Stimulated activated CD8-positive, alpha-beta memory T cell treated with anti-CD3 and anti-CD28 coated beads, Interleukin-7, amount 100 ng/mL, for 4 hours (primary cell): ENCODE measurements at places on chromosomes 13 and 19.

DNA sequence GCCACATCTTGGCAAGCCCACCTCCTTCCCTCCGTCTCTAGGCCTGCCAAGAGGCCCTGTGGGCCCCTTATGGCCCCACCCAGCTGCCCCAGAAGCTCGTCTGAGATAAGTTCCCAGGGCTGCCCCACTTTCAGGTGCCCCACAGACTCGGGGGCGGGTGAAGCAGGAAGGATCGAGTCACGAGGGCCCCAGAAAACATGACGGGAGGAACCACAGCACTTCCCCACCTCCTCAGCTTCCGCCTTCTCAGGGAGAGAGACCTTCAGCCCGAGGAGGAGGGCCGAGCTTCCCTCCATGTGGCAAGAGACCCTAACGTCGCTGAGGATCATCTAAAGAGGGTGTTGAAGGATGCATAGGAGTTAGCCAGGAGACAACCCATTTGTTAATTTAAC is 4.5 kb upstream of the IL12RB1 start:
- peak; percentile 84 for DNase-seq

- no peak for DNase-seq
Observed at GRCh38 chr13:40334616-40335015, 331.8 kb downstream of the FOXO1 start.

DNA sequence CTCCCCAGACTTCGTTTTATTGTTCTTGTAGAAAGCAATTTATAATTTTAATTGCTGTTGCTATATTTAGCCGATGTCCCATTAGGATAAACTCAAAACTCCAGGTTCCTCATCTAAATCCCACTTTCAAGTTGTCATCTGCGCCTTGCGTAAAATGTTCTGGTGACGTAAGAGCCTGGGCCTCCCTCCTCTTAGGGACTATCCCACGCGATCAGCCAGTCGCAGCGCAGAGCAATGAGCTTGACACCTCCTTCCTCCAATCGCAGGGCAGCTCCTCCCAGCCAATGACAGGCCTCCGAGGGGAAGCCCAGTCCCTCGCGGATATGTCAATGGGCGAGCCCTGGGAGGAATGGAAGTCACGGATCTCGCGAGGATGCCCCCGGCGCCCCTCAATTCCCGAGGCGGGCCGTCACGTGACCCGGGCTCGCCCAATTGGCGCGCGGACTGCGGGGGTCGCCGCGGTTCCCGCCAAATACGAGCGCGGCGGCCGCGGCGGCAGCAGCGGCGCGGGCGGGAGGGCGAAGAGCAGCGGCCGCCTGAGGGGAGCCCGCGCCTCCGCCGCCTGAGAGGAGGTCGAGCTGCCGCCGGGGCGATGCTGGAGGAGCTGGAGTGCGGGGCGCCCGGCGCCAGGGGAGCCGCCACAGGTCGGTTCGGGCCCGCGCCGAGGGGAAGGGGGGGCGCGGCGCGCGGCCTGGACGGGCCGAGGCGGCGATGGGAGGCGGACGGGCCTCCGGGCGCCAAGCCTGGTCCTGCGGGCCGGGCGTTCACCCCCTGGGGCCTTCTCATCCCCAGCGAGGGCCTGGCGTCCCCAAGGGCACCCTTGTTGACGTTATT is at the start of gene CHAF1A:
Gene CHAF1A, plus strand, starts transcription at position 470 of the 834 bp plus-strand sequence. Its CDS starts 123 bp downstream, at position 593.
- DNase-seq = peak; percentile 99

DNA sequence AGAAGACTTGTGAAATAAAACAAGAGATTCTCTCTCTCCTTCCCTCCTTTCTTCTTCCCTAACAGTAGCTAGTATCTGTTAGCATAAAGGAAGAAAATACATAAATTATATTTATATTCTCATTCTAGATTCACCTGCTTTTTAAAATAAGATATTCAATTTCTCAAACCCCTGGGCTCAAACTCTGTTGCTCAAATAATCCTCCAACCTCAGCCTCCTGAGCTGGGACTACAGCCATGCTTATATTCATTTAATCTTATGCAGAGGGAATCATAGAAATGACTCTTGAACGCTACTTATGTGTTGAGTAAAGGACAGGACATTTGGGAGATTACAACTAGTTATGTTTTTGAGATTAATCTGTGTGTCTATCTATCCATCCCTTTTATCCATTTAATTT is 56.2 kb downstream of the GPC5 start:
- no peak for DNase-seq

- no peak for DNase-seq
Observed at GRCh38 chr13:30915691-30916541, 9.8 kb downstream of the MEDAG start.

- no peak for DNase-seq
Observed at GRCh38 chr13:90545070-90545840, 802.2 kb upstream of the MIR17HG start.

DNA sequence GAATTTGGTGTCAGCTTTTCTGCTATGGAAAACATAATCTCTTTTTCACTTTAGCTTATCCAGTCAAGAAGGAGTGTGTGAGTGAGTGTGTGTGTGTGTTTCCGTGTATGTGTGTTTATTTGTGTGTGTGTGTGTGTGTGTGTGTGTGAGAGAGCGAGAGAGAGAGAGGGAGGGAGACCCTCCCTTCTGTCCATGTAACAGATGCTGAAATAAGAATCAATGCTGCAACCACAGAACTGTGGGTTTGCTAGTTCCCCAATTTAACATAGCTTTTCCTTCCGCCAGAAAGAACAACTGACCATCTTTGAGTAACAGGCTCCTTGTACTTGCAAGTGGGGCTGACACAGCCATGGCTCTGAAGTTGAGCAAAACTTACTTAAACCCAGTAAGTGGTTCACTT is 5.2 kb downstream of the LCP1 start:
- DNase-seq = no peak

GRCh38 chr13:101398191-101398590 is 18.1 kb downstream of the NALCN start:
- no peak for DNase-seq

GRCh38 chr13:113839536-113840204 is 24.2 kb downstream of the GAS6 start:
- DNase-seq = no peak

GRCh38 chr13:93344048-93344705 is 117.6 kb downstream of the GPC6 start:
- no peak for DNase-seq

- no peak for DNase-seq
Observed at GRCh38 chr13:92966341-92966740, 260.3 kb upstream of the GPC6 start.

DNA sequence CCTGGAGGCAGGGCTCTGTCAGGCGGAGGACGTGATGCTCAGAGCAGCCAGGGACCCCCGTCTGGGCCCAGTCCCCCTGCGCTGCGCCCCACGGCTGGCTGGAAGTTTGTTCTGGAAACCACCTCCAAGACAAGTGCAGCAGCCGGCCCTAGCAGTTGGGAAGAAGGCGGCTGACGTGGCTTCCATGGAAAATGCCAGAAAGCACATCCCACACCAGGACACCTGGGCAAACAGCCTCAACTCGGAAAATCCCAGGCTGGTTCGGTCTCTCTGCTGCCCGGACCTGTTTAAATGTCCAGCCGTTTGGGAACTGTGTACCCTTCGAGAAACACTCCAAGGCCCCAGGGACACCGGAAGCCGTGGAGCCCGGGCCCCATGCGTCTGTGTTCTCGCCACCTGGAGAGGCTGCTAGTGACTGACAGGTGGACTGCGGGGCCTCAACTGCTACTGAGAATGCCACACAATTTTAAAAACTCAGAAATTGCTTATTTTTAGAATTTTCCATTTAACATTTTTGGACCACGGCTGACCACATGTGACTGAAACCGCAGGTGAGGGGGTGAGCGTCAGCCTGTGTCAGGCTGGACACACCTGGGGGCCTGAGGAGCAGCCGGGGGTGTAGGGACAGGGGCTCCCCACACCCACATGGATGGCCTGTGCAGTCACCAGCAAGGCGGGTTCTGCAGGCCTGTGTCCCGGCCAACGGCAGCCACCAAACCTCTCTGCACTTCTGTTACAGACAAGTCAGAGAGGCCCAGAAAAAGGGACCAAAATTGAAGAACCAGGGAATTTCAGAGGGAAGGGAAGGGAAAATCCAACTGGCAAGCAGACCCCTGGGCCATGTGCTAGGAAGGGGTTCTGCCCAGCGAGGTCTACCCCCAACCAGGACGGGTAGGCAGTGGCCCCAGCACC is 31.7 kb downstream of the RASA3 start:
- DNase-seq = no peak

DNA sequence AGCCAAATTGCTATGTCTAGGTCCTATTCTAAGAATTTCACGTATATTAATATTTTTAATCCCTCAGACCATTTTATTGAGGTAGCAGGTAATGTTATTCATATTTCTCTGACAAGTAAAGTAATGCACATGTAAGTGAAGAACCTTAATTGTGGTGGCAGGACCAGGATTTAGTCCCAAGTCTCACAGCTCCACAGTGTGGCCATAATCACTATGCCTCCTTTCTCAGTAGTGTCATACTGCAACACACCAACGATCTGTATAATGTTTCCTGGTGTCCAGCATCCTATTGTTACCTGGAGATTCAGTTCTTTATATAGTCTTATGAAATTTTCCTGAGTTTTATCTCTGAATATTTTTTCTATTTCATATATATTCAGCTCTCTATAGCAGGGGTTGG is 340.3 kb downstream of the OLFM4 start:
- no peak for DNase-seq

GRCh38 chr19:45047188-45047797 is 8.4 kb downstream of the CLASRP start:
- no peak for DNase-seq

DNA sequence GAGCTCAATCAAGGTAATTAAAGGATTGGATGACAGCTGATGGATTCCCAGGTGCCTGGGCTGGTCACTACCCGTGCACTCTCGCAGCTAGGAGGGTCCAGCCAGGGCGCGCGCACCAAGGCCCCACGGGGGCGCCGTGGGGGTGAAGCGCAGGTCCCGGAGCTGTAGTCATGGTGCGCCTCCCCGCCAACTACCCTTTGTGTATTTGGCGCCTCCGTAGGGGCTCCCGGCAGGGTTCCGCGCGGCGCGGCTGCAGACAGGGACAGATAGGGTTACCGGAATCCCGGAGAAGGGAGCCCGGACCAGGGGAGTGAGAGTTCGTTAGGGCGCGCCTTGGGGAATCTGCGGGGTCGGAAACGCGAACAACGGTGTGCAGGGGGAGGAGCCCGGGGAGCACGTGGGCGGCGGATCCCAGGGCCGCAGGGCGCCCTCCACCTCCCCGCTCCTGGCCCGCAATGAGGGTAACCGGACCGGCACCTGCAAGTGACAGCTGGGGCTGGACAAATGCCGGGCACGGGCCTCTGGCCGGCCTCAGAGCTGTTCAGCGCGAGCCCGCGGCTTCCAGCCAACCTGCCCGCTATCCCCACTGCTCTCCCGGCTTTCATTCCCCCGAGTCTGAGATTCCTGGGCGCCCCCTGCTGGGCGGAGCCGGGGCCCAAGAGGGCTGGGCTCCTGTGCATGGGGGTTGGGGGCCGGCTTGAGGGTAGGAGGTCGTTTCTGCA is 3.4 kb upstream of the PRAM1 start:
- DNase-seq = peak; percentile 53

- DNase-seq = no peak
Observed at GRCh38 chr13:42225051-42225450, 46.9 kb upstream of the AKAP11 start.

GRCh38 chr19:14519860-14520407 is 1.7 kb upstream of the DNAJB1 start:
- DNase-seq = no peak

DNA sequence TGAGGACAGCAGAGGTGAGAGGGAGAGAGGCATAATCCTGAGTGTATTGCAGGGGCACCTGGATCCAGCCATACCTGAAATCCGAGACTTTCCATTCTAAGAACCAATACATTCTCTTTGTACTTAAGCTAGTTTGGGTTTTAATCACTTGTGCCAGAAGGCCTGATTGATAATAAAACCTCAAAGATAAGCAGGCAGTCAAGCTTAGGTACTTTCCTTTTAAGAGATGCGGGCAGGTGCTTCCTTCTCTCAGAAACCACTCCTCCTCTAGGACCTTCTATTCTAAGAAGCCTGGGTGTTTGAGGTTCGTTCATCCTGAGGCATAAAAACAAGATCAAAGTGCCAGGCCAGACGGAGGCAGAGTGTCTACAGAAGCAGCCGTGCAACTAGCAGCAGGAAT is 22.2 kb downstream of the FAM187B start:
- DNase-seq = peak; percentile 45

GRCh38 chr19:55384131-55384919 is at the start of gene TMEM238:
TMEM238 (minus strand) TSS chr19:55384292; CDS start chr19:55384259, 33 bp downstream.
- DNase-seq = peak; percentile 26

- DNase-seq = no peak
Observed at GRCh38 chr13:103153466-103153865, 87.2 kb upstream of the SLC10A2 start.

GRCh38 chr19:37893845-37894575 is 12.4 kb downstream of the WDR87 start:
- no peak for DNase-seq

- DNase-seq = no peak
Observed at GRCh38 chr19:3481241-3482090, 1.1 kb upstream of the SMIM24 start.

DNA sequence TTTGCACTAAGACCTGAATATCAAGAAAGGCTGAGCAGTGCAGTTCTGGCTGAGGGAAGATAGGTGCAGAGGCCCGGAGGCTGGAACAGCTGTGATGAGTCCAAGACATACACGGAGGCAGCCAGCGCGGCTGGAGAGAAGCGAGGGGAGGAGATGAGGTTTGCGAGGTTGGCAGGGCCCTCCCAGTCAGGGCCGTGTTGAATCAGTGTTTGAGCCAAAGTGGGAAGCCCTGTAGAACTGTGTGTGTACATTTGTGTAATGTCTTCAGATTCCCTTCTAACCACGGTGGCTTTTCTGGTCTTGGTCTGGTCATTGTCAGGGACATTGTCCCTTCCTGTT is 34.9 kb downstream of the PAK4 start:
- DNase-seq = no peak

GRCh38 chr19:48629297-48629598 is 7.9 kb downstream of the DBP start:
- DNase-seq = no peak

DNA sequence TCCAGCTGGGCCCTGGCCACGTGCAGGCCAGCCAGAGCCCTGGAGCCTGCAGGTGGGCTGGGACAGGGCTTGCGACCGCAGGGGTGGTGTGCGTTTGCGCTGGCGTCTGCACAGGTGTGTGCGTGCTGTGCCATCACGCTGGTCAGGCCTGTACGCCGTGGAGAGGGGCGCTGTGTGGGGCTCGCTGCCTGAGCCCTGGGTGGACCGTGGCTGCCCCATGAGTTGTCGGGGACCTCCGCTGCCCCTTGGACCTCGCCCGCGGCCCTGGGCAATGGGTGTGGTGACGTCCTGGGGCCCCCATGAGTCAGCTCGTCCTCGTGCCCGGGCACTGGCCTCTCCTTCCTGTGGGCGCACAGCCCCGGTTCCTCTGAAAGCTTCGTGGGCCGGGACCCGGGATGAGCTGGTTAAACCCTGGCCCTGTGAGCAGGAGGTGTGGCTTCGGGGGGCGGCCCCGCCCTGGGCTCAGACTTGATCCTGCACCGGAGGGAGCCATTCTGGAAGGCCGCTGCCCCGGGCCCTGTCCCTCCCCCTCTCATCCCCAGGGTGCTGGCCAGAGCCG is 6.8 kb downstream of the CSNK1G2 start:
- no peak for DNase-seq

GRCh38 chr13:45331692-45332035 is 9.3 kb downstream of the TPT1 start:
- no peak for DNase-seq
